ENCODE measurements at places on chromosomes 1 and 21.

DNA sequence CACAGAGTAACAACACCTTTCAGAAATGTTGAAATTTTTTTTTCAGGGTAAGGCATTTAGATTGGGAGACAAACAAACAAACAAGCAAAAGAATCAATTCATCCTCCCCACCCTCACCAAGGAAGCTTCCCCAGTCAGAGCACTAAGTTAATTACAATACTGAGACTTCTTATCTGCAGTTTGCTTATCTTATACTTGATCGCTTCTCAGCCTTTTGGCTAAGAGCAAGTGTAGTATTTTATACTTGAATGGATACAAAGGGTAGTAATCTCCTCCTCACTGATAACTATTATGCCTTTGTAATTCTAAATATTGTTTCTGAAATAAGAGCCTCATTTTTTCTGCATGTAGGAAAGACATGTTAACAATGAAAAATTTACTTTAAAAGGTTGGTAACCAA, 54.4 kb downstream of the ADAMTS5 start:
- no peak for DNase-seq

DNA sequence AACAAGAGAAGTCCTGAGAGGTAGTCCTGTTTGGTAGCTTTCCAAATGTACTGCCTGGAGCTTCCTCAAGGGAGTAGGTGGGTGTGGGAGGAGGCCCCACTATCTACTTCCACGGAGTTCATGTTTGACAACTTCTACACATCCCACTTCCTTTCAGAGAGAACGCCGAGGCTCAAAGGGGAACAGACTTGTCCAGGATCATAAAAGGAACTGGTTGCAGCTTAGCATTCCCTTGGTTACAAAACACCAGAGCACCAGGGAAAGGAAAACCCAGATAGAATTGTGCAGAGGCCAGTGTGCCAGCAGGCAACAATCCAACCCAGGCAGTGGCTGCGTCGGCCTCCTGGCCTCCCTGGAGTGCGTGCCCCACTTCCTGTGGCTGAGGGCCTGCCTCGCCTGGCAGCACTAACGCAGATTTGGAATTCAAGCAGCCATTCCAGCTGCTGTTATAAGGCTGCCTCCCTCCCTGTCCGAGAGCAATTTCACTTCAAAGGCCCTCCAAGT, 4.2 kb upstream of the RAP1GAP start:
- DNase-seq, result no peak

GRCh38 chr1:80531182-80531581, 1269.6 kb upstream of the ADGRL2 start:
- DNase-seq, result no peak

DNA sequence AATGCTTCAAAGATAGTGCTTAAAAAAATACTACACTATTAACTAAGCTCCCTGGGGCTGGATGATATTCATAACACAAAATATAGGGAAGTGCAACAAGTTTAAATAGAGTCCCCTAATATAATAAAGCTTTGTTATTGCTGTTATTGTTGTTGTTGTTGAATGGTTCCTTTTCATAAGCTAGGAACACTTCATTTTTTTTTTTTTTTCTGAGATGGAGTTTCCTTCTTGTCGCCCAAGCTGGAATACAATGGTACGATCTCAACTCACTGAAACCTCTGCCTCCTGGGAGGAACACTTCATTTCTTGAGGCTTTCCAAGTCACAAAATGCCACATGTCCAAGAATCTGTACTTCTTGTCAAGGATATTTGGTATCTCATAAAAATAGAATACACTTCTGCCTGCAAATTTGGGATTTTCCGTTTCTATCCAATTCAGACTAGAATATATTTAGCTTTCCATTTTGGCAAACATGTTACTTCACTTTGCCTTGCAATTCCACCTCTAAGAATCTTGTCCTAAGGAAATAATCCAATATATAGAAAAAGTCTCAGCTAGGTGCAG, 21.1 kb downstream of the WDR47 start:
- DNase-seq, result no peak

GRCh38 chr1:33306653-33307493, 14.0 kb downstream of the A3GALT2 start:
- DNase-seq, result no peak
